Fibroblast of villous mesenchyme (primary cell): ENCODE measurements at places on chromosomes 11 and 22. TPM values are rescaled to one million over a fixed set of nuclear protein-coding genes. Genes with fewer than 3 reads are reported as not detected.

GRCh38 chr11:1401656-1402221 lies 12.0 kb downstream of the BRSK2 start:
- DNase-seq = peak; percentile 56

GRCh38 chr11:93291110-93291509 lies 39.4 kb upstream of the DEUP1 start:
- no peak for DNase-seq

- no peak for DNase-seq
Measured at GRCh38 chr22:46370584-46371291, 35.2 kb downstream of the TRMU start.

GRCh38 chr11:45204761-45205160 lies 58.3 kb downstream of the PRDM11 start:
- DNase-seq = no peak

DNA sequence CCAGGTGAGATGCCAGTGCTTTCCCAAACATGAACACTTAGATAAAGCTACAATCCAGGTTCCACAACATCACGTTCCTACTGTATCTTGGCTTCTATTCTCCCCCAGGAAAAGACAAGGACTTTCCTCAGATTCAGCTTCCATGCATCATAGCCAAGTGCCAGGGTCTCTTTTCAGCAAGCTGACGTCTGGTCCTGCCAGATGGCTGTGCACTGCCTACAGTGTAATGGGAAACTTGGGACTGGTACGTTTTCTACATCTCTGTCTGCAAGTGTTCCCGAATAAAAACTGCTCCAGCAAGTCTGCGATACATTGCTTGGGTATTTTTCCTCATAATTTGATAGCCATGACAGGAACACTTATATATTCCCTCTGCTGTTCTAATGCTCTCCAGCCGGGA lies 412.5 kb downstream of the FAM181B start:
- DNase-seq = no peak

DNA sequence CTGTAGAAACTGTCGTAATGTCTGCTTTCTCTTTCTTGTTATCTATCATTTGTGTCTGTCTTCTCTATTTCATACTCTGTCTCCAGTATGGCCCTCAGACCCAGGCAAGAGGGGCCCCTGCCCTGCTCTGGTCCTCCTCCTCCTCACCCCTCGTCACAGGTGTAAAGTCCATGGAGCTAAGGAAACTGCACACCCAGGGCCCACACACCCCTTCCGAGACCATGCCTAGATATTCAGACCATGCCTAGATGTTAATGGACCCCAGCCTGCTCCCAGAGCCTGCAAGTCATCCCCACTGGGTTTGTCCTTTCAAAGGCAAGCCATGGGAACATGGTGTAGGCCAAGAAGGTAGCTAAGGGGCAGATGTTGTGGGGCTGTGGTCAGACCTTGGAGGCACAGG lies 24.1 kb upstream of the ANO1 start:
- DNase-seq = no peak

- no peak for DNase-seq
Measured at GRCh38 chr11:17700991-17701390, 18.4 kb upstream of the MYOD1 start.

GRCh38 chr11:80844110-80844819 lies 1403.4 kb upstream of the TENM4 start:
- DNase-seq = no peak

DNA sequence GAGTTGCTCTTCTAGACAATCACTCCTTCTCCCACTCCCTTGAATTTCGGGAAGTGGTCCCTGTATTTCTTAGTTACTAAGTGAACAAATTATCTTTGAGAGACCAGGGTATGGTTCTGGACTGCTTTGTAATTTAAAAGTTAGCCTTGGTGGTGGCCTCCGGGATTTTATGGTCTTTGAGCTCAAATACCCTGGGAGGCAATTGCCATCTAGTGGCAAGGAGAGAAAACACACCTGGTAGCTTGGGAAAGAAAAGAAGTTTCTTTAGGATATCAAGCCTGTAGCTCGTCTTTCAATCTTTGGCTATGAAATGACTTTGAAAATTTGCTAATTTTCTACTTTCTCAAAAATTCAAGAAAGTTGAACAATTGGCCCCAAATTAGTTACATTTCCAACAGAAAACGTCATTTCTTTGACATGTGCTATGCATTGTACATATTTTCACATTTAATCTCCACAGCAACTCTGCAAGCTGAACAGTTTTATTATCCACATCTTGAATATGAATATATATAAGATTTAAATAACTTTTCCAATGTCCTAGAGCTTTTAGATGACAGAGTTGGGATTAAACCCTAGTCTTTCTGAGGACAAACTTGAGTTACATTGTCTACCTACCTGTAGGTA lies 39.1 kb downstream of the MMP27 start:
- peak; percentile 65 for DNase-seq

DNA sequence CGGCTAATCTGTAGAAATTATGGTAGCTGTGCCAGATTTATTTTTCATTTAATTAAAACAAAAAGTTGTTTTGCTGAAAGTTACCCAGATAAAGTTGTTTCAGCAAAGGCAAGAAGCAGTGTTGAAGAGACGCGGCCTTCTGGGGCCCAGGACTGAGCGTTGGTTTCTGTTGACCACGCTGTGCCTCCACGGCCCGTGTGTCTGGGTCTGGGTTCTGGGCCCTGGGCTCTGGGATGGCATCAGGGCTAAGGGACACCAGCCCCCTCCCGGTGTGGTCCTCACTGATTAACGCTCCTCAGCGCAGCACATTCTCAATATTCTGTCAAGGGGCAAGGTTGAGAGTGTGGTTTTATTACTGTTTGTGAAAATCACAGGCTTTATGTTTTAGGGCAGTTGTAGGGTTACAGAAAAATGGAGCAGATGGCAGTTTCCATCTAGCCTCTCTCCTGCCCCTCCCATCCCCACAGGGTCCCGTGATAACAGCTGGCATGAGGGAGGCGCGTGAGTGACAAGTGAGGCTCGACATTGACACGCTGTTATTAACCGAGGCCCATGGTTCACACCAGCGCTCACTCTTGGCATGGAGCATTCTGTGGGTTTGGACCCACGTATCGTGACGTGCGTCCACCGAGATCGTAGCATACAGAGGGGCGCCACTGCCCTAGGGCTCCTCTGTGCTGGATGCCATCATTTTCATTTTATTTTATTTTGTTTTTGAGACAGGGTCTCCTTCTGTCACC lies 1231.4 kb downstream of the BRD1 start:
- no peak for DNase-seq

- DNase-seq = no peak
Measured at GRCh38 chr11:116229236-116229970, 543.4 kb downstream of the BUD13 start.

DNA sequence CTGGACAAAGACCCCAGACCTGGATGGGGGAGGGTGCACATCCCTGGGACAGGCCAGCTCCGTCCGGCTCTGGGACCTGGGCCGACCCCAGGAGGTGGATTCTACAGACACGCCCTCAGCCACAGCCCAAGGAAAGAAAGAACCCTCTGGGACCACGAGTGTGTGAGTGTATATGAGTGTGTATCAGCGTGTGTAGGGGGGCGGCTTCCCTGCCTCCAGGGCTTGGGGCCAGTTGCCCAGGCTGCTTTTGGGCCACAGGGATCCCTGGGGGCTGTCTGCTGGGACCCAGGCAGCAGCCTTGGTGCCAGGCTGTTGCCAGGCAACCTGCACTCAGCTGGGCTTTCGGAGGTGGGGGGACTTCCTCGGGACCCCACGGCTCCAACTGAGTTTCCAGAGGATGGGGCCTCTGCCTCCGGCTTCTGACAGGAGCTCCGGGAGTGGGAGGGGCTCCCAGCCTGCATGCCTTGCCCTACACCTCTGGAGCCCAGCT lies 8.9 kb downstream of the DUSP8 start:
- no peak for DNase-seq

DNA sequence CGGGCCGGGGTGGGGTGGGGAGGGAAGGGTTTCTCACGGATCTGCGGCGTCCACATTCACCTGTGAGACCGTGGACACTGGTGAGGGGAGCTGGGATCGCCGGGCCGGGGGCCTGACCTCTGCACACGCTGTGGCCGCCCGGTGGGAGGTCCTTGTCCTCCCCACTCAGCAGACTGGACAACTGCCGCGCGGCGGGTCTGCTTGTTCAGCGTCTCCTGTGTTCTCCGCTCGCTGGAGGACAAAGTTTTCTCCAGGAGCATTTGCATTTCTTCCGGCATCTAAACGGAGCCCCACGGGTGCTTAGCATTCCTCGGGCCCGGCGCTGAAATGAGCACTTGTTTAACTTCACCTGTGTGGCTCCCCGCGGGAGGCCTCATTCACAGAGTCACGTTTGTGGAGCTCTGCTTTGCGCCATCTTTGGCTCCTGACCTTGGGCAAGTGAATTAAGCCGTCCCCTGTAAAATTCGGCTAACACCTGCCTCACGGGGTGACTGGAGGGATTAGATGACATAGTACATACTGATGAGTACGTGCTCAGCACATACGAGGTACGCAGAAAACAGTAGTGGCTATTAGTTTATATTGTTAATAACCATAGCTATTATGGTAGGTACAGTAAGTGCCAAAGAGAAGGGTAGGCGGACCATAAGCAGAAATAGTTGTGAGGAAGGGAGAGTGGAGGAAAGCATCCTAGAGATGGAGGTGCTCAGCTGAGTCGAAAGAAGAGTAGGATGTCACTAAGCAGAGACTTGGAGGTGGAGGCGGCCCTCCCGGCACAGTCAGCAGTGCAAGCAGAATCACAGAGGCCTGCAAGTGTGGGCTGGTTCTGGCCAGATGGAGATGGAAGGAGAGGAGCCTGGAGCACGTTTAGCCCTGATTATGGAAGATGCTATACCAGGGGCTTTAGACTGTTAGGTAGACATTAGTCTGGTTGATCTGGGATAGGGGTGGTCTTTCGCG lies 885 bp downstream of the TRMU start:
- peak; percentile 21 for DNase-seq

DNA sequence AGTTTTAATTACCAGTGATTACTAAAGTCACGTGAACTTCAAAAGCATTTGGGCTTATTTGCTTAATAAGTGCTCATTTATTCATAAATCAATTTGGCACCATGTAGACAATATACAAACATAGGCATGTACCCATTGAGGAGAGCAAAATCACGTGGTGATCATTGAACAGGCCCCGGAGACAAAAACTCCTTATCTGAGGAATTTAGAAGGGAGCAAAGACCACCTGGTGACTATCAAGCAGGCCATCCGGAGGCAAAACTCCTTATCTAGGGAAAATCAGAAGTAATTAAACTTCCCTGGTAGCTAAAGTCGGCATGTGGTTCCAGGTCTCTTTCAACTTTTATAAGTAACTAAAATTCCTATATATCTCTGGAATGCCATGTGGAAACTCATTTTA lies 5.7 kb upstream of the BTBD10 start:
- DNase-seq = peak; percentile 14

- DNase-seq = no peak
Measured at GRCh38 chr11:16078936-16079335, 277.4 kb downstream of the SOX6 start.

- DNase-seq = no peak
Measured at GRCh38 chr22:43564859-43565258, 153.0 kb downstream of the MPPED1 start.

- DNase-seq = no peak
Measured at GRCh38 chr11:118151431-118151830, 1.2 kb downstream of the SCN4B start.

- no peak for DNase-seq
Measured at GRCh38 chr11:133176748-133177147, 355.6 kb downstream of the OPCML start.

- DNase-seq = no peak
Measured at GRCh38 chr11:69683764-69684333, 8.7 kb upstream of the LTO1 start.

GRCh38 chr11:87081358-87081757 lies 43.6 kb downstream of the TMEM135 start:
- no peak for DNase-seq

DNA sequence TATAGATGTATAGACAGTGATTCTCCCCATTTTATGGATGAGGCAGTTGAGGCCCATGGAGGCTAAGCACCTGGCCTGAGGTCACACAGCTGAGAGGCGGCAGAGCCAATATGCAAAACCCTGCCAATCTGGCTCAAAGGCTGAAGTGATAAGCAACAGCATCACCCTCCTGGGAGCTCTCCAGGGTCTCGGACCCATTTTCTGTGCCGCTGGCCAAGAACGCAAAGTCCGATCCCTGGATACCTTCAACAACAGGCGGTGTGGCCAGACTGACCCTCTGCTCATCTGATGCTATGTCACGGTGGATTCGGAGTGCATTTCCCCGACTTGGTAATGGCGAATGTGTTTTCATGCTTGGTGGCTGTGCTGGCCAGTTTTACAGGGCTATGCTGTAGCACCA lies 595.0 kb downstream of the TBC1D22A start:
- DNase-seq = no peak

GRCh38 chr22:23925020-23925606 lies 30.9 kb downstream of the MIF start:
- DNase-seq = no peak

GRCh38 chr22:30881361-30882183 lies 87.0 kb downstream of the MORC2 start:
- peak; percentile 20 for DNase-seq

DNA sequence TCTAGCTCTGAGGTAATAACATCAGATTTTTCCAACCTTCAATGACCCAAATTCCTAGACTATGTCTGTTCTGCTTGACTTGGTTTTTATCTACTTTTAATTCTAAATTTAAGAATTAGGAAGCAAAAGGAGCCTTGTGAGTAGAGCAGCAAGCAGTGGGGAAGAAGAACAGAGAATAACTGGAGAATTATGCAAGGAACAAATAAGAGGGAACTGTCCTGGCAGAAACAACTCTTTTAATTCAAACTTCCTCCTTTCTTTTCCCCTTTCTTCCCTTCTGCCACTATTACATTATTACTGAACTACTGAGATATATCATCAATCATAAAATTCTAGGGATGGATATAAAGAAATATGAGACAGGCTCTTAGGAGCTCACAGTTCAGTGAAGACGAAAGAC lies 276.1 kb downstream of the SBF2 start:
- no peak for DNase-seq

MYRF gene
- total RNA-seq = 2.6 and 9.7 TPM in 2 replicates

OR5A1 gene
- not detected in 2 replicates for total RNA-seq

ZNF214 gene
- 2.6 and 3.2 TPM in 2 replicates for total RNA-seq

SLC22A8 gene
- total RNA-seq = not detected in 2 replicates

RFPL2 gene
- not detected in 2 replicates for total RNA-seq

VSIG10L2 gene
- not detected in 2 replicates for total RNA-seq

ANO9 gene
- total RNA-seq = not detected in 2 replicates

OR4D5 gene
- total RNA-seq = not detected in 2 replicates

POU2AF1 gene
- not detected in 2 replicates for total RNA-seq

MRGPRE gene
- total RNA-seq = not detected in 2 replicates

C22orf42 gene
- not detected in 2 replicates for total RNA-seq

OR5L2 gene
- total RNA-seq = not detected in 2 replicates

TALDO1 gene
- total RNA-seq = 142 and 148 TPM in 2 replicates

NECTIN1 gene
- total RNA-seq = 3.9 and 4.8 TPM in 2 replicates

MMP13 gene
- total RNA-seq = not detected in 2 replicates
